ENCODE measurements at places on chromosomes 3 and 15.

- no peak overlapping the region for H3K27ac ChIP-seq
- H3K27me3 ChIP-seq = no peaks in the 10 kb centered on the region
- peak; percentile 50 for DNase-seq
- no peaks in the 10 kb centered on the region for H3K4me1 ChIP-seq
Observed at GRCh38 chr3:169914321-169914720, 2.9 kb downstream of the SAMD7 start.

DNA sequence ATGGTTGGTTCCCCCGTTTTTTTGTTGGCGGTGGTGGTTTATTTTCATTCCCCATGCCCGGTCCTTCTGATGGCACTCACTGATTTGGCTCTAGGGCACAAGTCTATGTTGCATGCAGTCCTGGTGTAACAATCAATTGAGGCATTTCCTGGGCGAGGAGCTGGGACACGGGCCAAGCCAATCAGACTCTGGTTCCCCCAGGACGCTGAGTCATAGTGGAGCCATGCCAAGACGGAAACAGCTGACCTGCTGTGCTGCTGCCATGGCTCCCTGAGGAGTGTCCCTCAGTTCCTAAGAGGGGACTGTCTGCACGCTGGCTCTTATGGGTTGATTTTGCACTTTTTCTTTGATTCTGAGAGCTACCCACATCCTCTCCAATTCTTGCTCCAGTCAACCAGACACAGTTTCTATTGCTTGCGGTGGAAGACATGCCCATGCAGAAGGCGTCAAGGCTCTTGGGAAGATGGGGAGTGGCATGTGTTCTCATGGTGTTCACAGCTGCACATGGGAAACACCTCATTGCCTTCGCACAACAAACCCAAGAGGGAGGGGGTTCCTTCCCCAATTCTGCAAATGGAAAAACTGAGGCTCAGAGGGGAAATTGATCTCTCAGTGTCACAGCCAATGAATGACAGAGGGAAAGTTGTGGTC, 28.3 kb upstream of the ALDH1L1 start:
- no peak overlapping the region for H3K4me3 ChIP-seq
- no peak overlapping the region for H3K27ac ChIP-seq
- H3K4me1 ChIP-seq = peaks cover 10% of the 10 kb centered on the region

DNA sequence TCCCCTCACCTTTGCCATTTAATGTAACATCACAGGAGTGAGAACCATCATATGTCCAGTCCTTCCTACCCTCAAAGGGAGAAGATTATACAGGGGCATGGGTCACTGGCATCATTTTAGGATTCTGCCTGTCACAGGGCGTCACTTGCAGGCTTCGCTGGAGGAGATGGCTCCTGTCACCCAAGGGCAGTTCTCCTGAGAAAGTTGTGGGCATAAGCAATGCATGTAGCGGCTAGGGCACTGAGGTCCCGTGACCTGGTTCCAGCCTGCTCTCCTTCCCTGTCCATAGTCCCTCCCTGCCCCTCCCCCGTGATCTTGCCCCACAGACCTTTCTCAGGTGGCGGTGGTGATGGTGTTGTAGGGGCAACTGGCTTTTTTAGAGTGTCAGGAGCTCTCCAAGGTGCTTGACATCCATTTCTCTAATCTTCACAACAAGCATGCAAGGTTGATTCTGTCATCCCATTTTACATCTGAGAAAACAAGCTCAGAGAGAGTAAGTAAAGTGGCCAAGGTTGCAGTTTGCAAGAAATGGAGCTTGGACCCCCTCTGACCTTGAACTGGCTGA, 241.5 kb upstream of the CTDSPL start:
- H3K36me3 ChIP-seq = no peaks in the 10 kb centered on the region
- H3K27ac ChIP-seq = no peak overlapping the region
- no peaks in the 10 kb centered on the region for H3K4me1 ChIP-seq
- H3K4me3 ChIP-seq = no peak overlapping the region
- H3K27me3 ChIP-seq = no peaks in the 10 kb centered on the region

GRCh38 chr3:182294256-182294655, 499.0 kb upstream of the ATP11B start:
- no peaks in the 10 kb centered on the region for H3K36me3 ChIP-seq
- peak; percentile 65 for DNase-seq
- no peak overlapping the region for H3K27ac ChIP-seq
- H3K4me3 ChIP-seq = no peak overlapping the region

- H3K27me3 ChIP-seq = no peaks in the 10 kb centered on the region
- H3K27ac ChIP-seq = no peak overlapping the region
- H3K36me3 ChIP-seq = no peaks in the 10 kb centered on the region
- H3K4me3 ChIP-seq = no peak overlapping the region
- DNase-seq = no peak
Observed at GRCh38 chr3:107345822-107346405, 31.3 kb upstream of the CCDC54 start.

GRCh38 chr15:74203914-74204431, 1.4 kb upstream of the STRA6 start:
- H3K27me3 ChIP-seq = no peaks in the 10 kb centered on the region
- no peak for DNase-seq
- peaks cover 37% of the 10 kb centered on the region for H3K4me1 ChIP-seq
- no peaks in the 10 kb centered on the region for H3K36me3 ChIP-seq
- H3K27ac ChIP-seq = no peak overlapping the region

GRCh38 chr15:69375151-69375790, 38.9 kb upstream of the KIF23 start:
- no peak overlapping the region for H3K4me3 ChIP-seq
- H3K27ac ChIP-seq = no peak overlapping the region
- H3K36me3 ChIP-seq = no peaks in the 10 kb centered on the region

- H3K27me3 ChIP-seq = no peaks in the 10 kb centered on the region
Observed at GRCh38 chr15:59242649-59243048, 36.0 kb downstream of the LDHAL6B start.

- DNase-seq = no peak
- H3K27ac ChIP-seq = no peak overlapping the region
- H3K4me1 ChIP-seq = peaks cover 10% of the 10 kb centered on the region
- no peaks in the 10 kb centered on the region for H3K27me3 ChIP-seq
- H3K36me3 ChIP-seq = peaks cover 11% of the 10 kb centered on the region
Observed at GRCh38 chr3:124634210-124635168, 95.8 kb upstream of the UMPS start.

- no peak for DNase-seq
- no peaks in the 10 kb centered on the region for H3K4me1 ChIP-seq
- H3K27ac ChIP-seq = no peak overlapping the region
- no peak overlapping the region for H3K4me3 ChIP-seq
- no peaks in the 10 kb centered on the region for H3K27me3 ChIP-seq
- no peaks in the 10 kb centered on the region for H3K36me3 ChIP-seq
Observed at GRCh38 chr3:14764331-14765059, 54.3 kb upstream of the FGD5 start.

- H3K27ac ChIP-seq = peak overlapping the region; percentile 90
- DNase-seq = peak; percentile 21
- peak overlapping the region; percentile 83 for H3K4me3 ChIP-seq
- H3K27me3 ChIP-seq = no peaks in the 10 kb centered on the region
- H3K36me3 ChIP-seq = peaks cover 19% of the 10 kb centered on the region
- peaks cover 3% of the 10 kb centered on the region for H3K4me1 ChIP-seq
Observed at GRCh38 chr15:66505430-66505811, 295 bp downstream of the ZWILCH start.

DNA sequence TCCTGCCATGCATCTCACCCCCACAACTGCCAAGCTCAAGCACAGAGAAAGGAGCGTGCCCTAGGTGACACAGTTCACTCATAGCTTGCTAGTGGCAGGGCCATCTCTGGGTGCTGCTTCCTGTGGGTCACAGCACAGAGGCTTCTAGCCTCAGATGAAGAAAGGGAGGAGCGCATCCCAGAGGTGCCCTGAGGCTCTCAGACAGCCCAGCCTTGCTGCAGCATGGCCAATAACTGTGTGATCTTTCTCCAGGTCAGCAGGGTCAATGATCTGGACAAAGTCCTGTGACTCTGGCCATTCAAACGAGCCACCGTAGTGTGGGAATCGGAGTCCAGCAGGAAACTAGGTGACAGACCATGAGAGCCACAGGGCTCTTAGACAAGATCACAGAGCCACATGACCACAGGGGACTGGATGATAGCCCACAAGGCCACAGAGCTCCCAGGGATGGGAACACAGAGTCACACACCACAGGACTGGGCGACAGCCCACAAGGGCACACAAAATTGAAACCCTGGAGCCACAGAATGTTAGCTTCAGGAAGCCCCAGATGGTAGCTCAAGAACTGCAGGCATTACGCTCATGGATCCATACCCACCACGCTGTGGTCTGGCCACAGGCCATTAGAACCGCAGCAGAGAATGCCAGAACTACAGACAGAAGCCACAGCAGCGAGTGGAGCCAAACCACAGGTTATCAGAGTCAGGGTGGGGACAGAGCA, 25.9 kb upstream of the GRIP2 start:
- peaks cover 24% of the 10 kb centered on the region for H3K4me1 ChIP-seq
- H3K4me3 ChIP-seq = no peak overlapping the region
- no peaks in the 10 kb centered on the region for H3K27me3 ChIP-seq
- H3K36me3 ChIP-seq = no peaks in the 10 kb centered on the region
- no peak for DNase-seq
- no peak overlapping the region for H3K27ac ChIP-seq

- no peak for DNase-seq
- no peaks in the 10 kb centered on the region for H3K27me3 ChIP-seq
- H3K27ac ChIP-seq = no peak overlapping the region
Observed at GRCh38 chr3:100370756-100371155, 30.1 kb downstream of the TOMM70 start.

DNA sequence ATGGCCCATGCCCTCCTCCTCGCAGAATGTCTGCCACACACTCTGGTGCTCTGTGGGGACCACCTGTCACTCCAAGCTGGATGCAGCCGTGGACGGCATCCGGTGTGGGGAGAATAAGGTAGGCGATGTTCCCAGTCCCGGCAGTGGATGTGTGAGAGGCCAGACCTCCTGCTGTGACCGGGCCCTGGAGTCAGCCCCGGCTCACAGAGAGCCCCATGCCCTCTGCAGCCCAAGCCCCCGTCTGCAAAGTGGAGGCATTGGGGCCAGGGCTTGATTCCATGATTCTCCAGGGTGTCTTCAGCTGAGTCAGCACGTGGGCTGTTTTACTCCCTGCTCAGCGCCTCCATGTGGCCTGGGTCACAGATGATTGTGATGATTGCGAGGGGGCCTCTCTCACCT, 32.2 kb downstream of the GOLGA6L10 start:
- H3K27me3 ChIP-seq = no peaks in the 10 kb centered on the region
- H3K4me1 ChIP-seq = no peaks in the 10 kb centered on the region
- DNase-seq = no peak
- no peak overlapping the region for H3K27ac ChIP-seq
- H3K4me3 ChIP-seq = no peak overlapping the region
- no peaks in the 10 kb centered on the region for H3K36me3 ChIP-seq

- H3K36me3 ChIP-seq = no peaks in the 10 kb centered on the region
- DNase-seq = peak; percentile 15
- H3K27me3 ChIP-seq = no peaks in the 10 kb centered on the region
- no peak overlapping the region for H3K4me3 ChIP-seq
Observed at GRCh38 chr15:64333986-64334929, 21.7 kb downstream of the CSNK1G1 start.

GRCh38 chr15:51356983-51357382, 15.5 kb downstream of the GLDN start:
- no peak overlapping the region for H3K4me3 ChIP-seq
- no peaks in the 10 kb centered on the region for H3K4me1 ChIP-seq
- no peak for DNase-seq
- no peaks in the 10 kb centered on the region for H3K36me3 ChIP-seq

DNA sequence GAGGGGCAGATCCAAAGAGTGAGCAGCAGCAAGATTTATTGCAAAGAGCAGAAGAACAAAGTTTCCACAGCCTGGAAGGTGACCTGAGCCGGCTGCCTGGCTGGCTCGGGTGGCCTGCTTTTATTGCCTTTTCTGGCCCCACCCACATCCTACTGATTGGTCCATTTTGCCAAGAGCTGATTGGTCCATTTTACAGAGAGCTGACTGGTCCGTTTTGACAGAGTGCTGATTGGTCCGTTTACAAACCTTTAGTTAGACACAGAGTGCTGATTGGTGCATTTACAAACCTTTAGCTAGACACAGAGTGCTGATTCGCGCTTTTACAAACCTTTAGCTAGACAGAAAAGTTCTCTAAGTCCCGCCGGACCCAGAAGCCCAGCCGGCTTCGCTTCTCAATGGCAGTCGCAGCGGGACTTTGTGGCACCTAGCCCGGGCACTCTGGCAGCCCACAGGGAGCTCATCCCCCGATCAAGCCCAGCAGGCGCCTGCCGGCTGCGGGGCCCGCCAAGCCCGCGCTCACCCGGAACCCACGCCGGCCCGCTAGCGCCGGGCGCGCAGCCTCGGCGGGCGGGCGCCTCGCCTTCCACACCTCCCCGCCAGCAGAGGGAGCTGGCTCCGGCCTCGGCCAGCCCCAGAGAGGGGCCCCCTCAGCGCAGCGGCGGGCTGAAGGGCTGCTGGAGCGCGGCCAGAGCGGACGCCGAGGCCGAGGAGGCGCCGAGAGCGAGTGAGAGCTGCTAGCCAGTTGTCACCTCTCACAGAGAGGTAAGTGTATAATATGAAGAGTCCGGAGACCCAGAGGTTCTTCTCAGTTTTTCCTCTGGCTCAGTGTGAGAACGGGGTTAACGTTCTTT, 339.2 kb downstream of the CHL1 start:
- H3K27ac ChIP-seq = no peak overlapping the region
- H3K4me3 ChIP-seq = peak overlapping the region; percentile 32
- H3K36me3 ChIP-seq = no peaks in the 10 kb centered on the region
- no peaks in the 10 kb centered on the region for H3K27me3 ChIP-seq
- no peak for DNase-seq
- H3K4me1 ChIP-seq = no peaks in the 10 kb centered on the region

GRCh38 chr15:43095243-43095642, 10.6 kb downstream of the UBR1 start:
- peak; percentile 13 for DNase-seq
- H3K4me1 ChIP-seq = peaks cover 3% of the 10 kb centered on the region
- no peak overlapping the region for H3K27ac ChIP-seq
- no peaks in the 10 kb centered on the region for H3K27me3 ChIP-seq
- H3K36me3 ChIP-seq = peaks cover 6% of the 10 kb centered on the region
- no peak overlapping the region for H3K4me3 ChIP-seq

- H3K4me1 ChIP-seq = no peaks in the 10 kb centered on the region
- H3K27me3 ChIP-seq = no peaks in the 10 kb centered on the region
- no peaks in the 10 kb centered on the region for H3K36me3 ChIP-seq
Observed at GRCh38 chr15:29860872-29861271, 38.6 kb upstream of the TJP1 start.

DNA sequence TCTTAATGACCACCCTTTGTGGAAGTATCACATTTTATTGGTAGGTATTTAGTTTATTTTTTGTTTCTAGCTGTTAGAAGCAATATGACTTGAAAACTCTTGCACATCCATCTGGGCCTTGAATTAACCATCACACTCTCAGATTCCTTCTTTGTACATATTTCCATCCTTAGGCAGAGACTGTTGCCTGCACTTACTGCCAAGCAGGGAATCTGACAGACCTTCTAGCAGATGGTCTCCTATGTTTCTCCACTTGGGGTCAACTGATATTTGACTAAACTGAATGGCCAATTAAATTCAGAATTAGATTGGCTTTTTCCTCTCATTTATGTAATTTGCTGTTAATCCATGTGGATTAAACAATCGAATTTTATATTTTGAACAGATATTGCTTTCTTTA, 324.9 kb upstream of the TGFBR2 start:
- H3K4me1 ChIP-seq = peaks cover 2% of the 10 kb centered on the region
- H3K36me3 ChIP-seq = no peaks in the 10 kb centered on the region
- H3K27me3 ChIP-seq = no peaks in the 10 kb centered on the region
- H3K4me3 ChIP-seq = no peak overlapping the region

GRCh38 chr3:15633766-15634598, 32.4 kb downstream of the BTD start:
- peaks cover 11% of the 10 kb centered on the region for H3K4me1 ChIP-seq
- H3K4me3 ChIP-seq = no peak overlapping the region
- H3K27ac ChIP-seq = no peak overlapping the region
- no peak for DNase-seq

- peaks cover 5% of the 10 kb centered on the region for H3K27me3 ChIP-seq
- no peak for DNase-seq
- no peak overlapping the region for H3K27ac ChIP-seq
Observed at GRCh38 chr3:9947025-9947995, 4.9 kb downstream of the PRRT3 start.
